ENCODE measurements at places on chromosomes 5 and 9. TPM values are rescaled to one million over a fixed set of nuclear protein-coding genes. Genes with fewer than 3 reads are reported as not detected.
A peak's percentile ranks its signal among the peaks of the same experiment; 100 is the strongest.

CARTPT gene
- total RNA-seq = 40.2 TPM

TCF7 gene
- total RNA-seq = 0.94 TPM

GRCh38 chr5:469752-470483 is 26.9 kb downstream of the EXOC3 start:
- ATAC-seq = no peak

DNA sequence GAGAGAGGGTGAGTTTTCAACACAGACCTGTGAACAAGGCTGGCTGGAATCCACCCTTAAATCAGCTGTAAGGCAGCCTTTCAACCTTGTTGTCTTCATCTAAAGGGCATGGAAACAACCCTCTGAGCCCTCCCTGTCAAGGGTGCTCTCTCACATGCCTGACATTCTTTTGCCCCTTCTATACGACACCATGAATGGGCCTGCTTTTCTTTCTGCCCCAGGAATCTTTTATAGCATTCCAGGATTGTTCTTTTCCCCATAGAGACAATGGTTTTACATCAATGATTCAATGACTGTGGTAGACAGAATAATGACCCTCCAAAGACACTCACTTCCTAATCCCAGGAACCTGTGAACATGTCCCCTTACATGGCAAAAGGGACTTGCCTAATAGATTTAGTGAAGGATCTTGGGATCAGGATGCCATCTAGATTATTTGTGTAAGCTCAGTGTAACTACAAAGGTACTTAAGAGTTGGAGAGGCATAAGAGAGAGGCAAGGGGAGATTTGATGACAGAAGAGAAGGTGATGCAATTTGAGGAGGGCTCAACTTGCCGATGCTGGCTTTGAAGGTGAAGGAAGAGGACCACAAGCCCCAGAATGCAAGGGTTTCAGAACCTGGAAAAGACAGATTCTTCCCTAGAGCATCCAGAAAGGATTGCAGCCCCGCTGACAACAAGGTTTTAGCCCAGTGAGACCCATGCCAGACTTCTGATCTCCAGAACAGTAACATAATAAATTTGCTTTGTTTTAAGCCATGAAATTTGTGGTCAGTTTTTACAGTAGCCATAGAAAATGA is 29.2 kb upstream of the HMHB1 start:
- ATAC-seq = no peak

DNA sequence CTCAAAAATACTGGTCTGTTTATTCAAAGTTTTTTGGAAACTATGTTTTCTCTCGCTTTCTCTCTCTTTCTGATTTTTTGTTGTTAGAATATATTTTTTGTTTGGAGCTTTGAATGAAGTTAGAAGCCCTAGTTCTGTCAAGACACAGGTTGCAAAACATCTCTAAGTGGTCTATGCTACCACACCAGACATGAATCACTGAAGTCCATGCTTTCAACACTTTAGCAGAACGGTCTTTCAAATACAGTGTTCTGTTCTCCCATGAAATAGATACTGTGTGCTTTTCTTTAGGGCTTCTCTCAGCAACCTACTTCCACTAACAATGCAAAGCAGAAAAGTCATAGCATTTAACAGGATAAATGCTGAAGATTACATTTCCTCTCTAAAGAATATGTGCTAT is 392.5 kb downstream of the TMEM167A start:
- ATAC-seq = peak; percentile 53

- no peak for ATAC-seq
These were observed 24.9 kb downstream of the AHRR start for GRCh38 chr5:346229-346935.

AQP7 gene
- total RNA-seq = 1.4 TPM

DNA sequence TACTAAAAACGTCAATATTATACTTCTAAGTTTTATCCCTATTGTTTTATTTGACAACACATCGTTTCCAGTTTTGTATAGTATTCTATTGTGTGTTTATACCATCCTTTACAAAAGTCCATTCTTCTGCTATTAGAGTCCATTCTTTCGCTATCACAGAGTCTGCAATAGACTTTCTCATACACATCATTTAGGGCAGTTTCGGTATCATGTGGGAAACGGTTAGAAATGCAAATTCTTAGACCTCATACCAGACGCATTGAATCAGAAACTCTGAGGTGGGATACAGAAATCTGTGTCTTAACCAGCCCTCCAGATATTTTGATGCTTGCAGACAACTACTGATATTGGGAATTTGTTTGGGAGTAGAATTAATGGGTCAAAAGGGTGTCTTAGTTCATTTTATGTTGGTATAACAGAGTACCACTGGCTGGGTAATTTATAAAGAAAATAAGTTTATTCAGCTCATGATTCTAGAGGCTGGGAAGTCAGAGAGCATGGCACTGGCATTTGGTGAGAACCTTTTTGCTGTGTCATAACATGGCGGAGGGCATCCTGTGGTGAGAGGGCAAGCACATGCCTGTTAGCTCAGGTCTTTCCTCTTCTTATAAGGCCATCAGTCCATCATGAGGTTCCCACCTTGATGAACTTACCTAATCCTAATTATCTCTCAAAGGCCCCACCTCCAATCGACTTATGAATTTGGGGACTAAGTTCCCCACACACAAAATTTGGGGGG is 21.1 kb downstream of the CARTPT start:
- ATAC-seq = no peak

WDR38 gene
- total RNA-seq = not detected

GDA gene
- not detected for total RNA-seq

- ATAC-seq = no peak
These were observed 217.0 kb downstream of the SREK1 start for GRCh38 chr5:66361070-66361469.

DNA sequence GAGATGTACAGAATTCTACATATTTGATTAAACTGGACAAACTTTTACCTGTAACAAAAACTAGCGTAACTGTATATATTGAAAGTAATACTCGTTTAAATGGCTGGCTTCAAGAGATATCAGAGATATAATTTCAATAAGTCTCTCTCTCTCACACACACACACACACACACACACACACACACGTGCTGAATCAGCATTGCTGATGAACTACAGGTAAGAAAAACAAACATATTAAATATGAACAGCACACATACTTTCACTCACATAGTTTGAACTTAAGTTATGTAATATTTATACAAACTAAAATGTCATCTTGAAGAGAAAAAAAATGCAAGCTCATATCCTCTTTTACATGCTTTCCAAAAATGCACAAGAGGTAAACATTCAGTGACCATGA is 145.4 kb downstream of the BNC2 start:
- no peak for ATAC-seq

- ATAC-seq = no peak
These were observed 172.6 kb upstream of the ZNF608 start for GRCh38 chr5:124919076-124919475.

DNA sequence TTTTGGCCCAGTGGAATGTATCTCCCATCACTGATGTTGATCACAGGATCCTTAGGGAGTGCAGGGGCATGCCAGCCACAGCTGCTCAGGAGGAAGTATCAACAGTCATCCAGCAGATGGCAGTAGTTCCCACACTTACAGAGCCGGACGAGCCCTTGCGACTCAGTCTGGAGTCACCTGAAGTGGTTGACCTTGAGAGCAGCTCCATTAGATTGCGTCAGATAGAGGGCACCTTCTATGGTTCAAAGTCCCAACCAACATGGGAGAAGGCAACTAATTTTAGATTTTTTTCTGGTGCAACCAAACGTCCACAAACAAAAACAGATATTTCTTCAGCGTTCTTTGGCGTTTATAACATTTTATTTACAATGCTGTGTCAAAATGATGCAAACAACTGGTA is 124.5 kb downstream of the EGFLAM start:
- peak; percentile 81 for ATAC-seq

GRCh38 chr9:129250786-129251185 is 72.7 kb upstream of the IER5L start:
- ATAC-seq = no peak

DNA sequence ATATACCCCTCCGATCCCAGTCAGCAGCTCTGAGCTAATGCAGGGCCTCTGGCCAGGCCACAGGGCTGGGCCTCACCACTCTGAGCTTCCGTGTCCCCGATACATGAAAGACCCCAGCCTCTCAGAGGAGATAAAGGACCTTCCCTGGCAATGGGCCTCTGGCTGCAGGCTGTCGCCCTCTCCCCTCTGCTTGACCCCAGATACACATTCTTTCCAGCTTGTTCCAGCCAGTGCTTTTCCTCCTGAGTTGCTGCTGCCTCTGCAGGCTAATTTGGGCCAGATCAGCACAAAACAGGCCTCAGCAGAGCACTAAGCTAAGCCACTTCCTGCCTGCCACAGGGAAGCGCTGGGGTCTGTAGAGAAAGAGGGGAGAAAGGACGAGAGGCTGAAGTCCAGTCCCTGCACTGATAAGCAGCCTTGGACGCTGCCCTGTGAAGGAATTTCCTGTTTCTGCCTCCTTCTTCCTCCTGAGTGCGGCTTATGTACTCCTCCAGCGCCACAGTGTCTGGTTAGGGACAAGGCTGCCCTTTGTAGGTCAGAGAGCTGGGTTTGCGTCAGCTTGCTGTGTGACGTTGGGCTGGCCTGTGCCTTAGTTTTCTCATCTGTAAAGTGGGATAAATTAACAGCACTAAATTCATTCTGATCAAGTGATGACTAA is 73.0 kb upstream of the IL17B start:
- peak; percentile 27 for ATAC-seq

DNA sequence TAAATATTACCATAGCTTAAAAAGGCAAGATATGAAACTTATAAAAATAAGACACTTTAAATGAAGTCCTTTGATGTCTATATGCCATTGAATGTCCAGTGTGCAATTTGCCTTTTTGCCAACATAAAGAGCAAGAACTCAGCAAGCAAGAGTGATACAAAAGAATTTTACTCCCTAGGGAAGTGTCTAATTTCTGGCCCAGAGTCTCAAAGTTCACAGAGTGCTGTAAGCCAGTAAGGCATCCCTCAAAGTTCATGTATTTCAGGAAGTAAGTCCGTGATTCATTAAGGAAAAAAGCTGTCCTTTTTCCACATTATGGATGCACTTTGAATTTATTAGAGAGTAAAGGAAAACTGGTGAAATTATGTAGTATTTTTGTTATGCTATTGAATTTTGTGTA is 185.2 kb downstream of the CCDC171 start:
- ATAC-seq = no peak

DNA sequence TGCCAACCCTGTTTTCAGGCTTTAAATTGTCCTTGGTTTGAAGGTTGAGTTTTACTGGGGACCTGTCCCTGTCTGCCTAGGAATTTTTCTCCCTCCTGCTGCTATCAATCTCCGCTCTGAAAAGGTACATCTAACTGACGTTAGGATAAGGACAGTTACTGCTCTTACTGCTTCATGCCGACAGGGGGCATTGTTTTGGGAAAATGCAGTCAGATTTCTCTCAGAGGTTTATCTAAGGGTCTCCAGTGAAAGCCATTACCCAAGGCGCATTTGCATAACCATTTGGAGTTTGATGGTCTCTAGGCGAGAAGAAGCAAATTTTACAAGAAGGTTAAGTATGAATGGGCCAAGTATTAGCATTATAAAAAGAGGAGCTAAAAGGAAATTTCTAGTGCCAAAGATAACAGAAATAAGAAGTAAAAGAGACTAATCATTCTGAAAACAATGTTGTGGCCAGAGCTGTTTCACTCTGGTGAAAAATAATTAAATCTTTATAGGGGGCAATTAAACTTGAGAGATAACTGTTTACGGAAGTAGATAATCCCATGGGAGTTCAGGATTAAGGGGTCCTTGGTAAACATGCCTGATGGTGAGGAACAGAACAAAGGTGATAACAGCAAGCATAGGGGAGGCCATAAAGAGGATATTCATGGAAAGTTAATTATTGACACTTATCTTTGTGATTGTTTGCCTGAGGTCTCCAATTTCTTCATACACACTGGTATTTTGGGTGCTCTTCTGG is 605.0 kb downstream of the MTRR start:
- no peak for ATAC-seq

MLLT3 gene
- total RNA-seq = 21.2 TPM

ST6GALNAC6 gene
- 130 TPM for total RNA-seq

GRCh38 chr9:126838895-126839294 is 21.5 kb upstream of the ZBTB34 start:
- no peak for ATAC-seq

DNA sequence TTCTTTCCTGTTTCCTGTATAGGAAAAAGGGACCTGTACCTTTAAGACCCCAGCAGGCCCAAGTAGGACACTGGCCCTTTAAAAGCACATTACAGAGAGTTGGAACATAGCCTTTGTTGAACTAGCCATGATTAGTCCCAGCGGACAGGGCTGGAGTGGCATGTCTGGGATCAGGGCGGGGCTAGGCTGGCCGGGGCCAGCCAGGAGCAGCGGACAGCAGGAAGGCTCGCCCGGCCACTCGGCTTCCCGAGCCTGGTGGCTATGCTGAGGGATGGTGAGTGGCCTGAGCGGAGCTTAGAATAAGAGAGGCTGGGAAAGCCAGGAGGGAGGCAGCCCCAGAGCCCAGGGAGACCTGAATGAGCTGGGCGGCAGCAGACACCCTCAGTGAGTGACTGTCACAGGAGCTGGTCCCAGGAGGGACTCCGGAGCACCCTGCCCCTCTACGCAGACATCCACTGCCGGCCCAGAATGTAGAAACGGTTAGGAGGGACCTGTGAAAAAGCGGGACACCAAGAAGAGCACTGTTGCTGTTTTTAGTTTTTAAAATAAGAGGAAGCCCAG is 92.1 kb downstream of the DAB2IP start:
- ATAC-seq = peak; percentile 91

DNA sequence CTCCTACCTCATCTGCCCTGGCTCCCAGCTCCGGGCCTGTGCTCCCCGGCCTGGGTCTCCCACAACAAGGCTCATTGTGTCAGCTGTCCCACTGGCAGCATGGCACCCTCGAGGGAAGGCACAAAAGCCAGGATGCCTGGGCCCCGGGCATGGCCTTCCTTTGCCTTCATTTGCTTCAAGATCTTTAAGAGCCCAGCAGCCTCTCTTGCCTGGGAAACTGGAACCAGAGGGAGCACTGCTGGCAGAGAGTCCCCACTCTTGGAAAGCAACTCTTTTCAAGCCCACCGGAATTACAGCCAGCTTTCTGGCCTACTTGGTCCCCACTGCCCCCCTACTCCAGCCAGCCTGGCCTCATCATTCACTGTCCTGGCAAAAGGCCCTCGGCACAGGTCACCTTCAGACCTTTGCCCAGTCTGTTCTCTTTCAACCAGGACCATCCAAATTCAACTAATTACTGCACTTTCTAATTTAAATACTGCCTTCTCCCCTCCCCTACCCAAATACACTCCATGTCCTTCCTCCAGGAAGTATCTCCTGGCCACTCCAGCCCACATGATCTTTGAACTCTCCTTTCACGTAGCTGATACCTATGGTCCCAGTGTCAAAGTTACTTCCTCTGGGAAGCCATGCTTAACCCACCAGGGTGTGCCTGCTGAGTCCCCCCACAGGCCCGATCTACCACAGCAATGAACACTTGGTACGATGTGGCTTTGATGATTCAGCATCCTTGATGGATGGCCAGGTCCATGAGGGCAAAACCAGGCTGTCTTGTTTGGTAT is 8.9 kb downstream of the ZER1 start:
- no peak for ATAC-seq

- ATAC-seq = no peak
These were observed 88.4 kb upstream of the DNAH5 start for GRCh38 chr5:14032918-14033317.

SPAG8 gene
- total RNA-seq = 2.1 TPM

GRCh38 chr5:122315521-122315920 is 3.5 kb downstream of the SNCAIP start:
- ATAC-seq = no peak
